Activated T-helper 17 cell treated with anti-CD3 and anti-CD28 coated beads, Interleukin-2, amount 50 U/mL, for 72 hours (primary cell): ENCODE measurements at places on chromosomes 5 and 9. TPM values are rescaled to one million over a fixed set of nuclear protein-coding genes. Genes with fewer than 3 reads are reported as not detected.

GRCh38 chr9:18976221-18976708, 56.7 kb downstream of the SAXO1 start:
- H3K27ac ChIP-seq, result no peak overlapping the region
- ATAC-seq, result no peak
- H3K36me3 ChIP-seq, result no peaks in the 10 kb centered on the region
- H3K27me3 ChIP-seq, result peaks cover 18% of the 10 kb centered on the region
- H3K4me1 ChIP-seq, result no peaks in the 10 kb centered on the region

Gene COL15A1
- 0.82 TPM for total RNA-seq

DNA sequence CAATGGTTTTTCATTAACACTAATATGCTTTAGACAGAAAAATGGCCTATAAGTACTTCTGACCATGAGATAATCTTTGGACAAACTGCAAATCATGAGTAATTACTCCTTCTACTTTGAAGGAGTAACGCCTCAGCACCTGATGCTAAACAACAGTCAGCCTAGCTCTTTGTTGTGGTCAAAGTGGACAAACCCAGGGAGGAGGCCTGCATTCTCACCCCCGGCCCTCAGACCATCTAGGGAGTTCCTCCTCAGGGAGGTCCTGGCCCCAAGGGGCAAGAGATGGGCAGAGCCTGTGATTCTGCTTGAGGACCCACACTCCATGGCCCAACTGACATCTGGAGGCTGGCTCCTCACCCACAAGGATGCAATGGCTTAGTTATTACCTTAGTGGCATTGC, 48.2 kb upstream of the ANGPTL2 start:
- no peaks in the 10 kb centered on the region for H3K27me3 ChIP-seq
- no peak overlapping the region for H3K27ac ChIP-seq
- H3K36me3 ChIP-seq, result no peaks in the 10 kb centered on the region
- H3K4me1 ChIP-seq, result no peaks in the 10 kb centered on the region
- ATAC-seq, result no peak

Gene KIF4B
- 0.32 TPM for total RNA-seq

Gene PPP6C
- total RNA-seq, result 55.2 TPM
